ENCODE measurements at places on chromosomes 6 and 20. TPM values are rescaled to one million over a fixed set of nuclear protein-coding genes. Genes with fewer than 3 reads are reported as not detected.

The RPS6KA2 gene
- polyA plus RNA-seq: 29.7 TPM

The GPR63 gene
- polyA plus RNA-seq: 4.5 TPM

The CYP39A1 gene
- 8.6 TPM for polyA plus RNA-seq

The LINC00237 gene
- not detected for polyA plus RNA-seq

The COL19A1 gene
- polyA plus RNA-seq: 3.3 TPM

The TMEM217 gene
- polyA plus RNA-seq: 0.92 TPM

The MPIG6B gene
- polyA plus RNA-seq: 1.3 TPM

DNA sequence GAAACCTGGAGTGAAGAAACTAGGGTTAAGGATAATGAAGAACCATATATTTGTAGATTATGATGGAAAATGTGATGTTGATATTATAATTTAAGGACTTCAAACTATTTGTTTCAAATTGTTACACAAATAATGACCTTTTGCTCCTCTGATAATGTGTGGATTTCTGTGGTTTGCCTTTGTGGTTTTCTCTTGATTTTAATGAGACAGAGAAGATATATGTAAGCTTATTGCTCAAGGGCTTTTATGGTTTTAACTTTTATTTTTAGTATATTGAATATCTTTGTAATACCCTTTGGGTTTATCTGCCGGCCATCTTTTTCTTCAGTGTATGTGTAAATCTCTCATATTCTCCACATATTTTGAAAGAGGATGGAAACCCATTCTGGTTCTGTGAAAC, 362.3 kb downstream of the RIMS1 start:
- no peak for DNase-seq

DNA sequence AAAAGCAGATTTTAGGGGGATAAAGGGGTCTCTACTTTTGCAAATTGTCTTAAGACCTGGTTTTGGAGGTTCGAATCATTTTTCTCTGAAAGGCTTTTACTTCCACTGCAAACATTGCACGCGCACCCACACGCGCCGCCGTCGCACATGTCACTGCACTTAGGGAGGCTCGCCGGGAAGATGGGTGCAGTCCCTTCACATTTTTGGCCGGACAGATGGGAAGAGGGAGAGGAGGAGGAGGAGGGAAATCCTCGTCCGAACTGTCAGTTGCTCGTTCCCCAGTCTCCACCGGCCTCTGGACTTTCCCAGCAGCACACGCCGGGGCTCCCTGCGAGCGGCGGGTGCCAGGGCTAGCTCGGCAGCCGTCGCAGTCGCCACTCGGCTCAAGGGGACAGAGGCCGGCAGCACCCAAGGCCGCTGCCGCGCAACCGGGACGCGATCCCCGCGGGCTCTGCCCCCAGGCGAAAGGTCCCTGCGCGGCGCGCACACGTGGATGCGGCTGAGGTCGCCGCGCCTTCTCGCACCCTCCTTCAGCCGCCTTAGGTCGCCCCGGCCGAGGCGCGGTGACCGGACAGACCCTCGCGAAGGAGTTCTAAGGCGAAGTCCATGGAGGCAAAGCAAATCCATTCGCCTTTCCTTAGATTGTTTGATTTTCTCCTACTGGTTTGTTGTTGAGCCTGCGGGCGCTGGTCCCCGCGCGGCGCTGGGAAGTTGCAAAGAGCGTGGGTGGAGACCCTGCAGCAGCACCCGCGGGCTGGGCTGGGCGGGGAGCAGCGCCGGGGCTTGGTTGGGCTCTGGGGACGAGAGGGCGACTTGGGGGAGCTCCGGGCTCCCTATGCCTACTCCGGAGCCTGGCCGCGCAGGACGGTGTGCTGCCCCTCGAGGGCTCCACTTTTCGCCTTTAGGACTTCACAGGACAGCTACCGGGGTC, 1.2 kb downstream of the MYB start:
- DNase-seq: no peak

GRCh38 chr6:151822252-151823111, 15.0 kb downstream of the ESR1 start:
- no peak for DNase-seq

DNA sequence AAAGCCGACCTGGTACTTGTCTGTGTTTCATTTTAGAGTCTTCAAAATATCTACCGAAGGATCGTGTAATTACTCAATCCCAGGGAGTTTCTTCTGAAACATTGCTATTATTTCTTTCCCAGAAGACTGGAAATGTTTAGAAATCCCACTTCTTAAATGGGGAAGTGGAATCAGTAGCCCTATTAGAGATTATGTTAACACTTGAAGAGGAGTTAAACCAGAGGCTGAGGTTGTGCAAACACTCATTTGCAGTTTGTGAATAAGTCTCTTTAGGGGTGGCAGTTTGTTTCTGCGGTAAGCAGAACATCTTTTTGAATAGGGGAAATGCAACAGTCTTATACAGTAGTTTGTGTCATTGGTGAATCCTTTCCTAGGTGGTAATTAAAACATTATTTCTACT, 21.3 kb downstream of the DSP start:
- DNase-seq: no peak

GRCh38 chr6:96947055-96947454, 22.5 kb downstream of the KLHL32 start:
- DNase-seq: no peak

- DNase-seq: no peak
Measured at GRCh38 chr6:56802584-56802983, 152.3 kb upstream of the BEND6 start.

- DNase-seq: no peak
Measured at GRCh38 chr6:143596866-143597265, 80.9 kb upstream of the PHACTR2 start.

GRCh38 chr6:157570104-157570503, 189.1 kb downstream of the ZDHHC14 start:
- no peak for DNase-seq

DNA sequence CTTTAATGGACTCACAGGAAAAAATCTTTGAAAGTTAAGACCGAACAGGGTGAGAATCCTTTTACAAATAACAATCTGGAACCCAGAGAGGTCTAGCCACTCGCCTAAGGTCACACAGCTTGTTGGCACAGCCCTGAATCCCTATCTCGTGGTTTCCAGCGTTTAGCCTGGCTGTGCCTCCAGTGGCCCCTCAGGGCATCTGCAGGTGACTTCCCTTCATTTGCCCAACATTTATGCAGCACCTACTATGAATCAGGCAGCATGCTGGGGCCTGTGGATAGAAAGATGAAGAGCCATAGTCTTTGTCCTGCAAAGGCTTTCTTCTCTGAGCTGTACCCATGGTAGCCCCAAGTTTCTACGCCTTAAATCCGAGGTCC, 2.6 kb upstream of the NR2E1 start:
- no peak for DNase-seq

- DNase-seq: no peak
Measured at GRCh38 chr6:142671791-142672190, 273.2 kb downstream of the HIVEP2 start.

DNA sequence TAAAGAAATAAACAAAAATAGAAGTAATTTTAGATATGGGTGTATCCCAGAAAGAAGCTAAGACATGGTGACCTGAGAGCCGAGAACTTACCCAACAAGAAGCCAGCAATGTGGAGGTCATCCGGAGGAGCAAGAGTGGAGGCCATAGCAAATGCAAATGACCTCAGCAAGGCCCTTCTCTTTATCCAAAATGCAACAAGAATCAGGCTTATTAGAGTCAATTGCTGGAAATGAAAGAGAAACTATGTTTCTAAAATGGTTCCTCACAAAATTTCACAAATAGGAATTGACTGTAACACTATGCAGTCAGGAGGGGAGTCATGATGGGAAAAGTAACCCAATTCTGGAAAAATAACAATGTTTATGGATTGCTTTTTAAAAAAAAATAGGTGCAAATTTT, 90.4 kb downstream of the TNFAIP3 start:
- no peak for DNase-seq

- DNase-seq: peak; percentile 86
Measured at GRCh38 chr20:38692436-38693411, 31.6 kb upstream of the SLC32A1 start.

DNA sequence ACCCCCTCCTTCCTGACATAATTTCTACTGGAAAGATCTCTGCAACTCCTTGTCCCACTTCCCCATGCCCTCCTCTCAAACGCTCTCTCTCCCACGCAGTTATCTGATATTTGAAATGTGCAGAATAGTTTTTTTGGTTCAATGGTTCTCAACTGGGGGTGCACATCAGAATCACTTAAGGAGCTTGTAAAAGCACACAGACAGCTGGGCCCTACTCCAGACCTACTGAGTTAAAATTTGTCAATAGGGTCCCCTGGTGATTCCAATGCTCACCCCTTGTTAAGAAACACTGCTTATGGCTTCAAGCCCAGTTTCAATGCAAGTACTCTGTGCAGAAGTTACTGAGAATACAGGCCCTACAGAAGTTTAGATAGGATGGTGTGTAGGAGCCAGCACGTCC, 45.2 kb upstream of the KCNK16 start:
- DNase-seq: no peak

GRCh38 chr6:67952121-67952520, 683.0 kb upstream of the ADGRB3 start:
- no peak for DNase-seq

DNA sequence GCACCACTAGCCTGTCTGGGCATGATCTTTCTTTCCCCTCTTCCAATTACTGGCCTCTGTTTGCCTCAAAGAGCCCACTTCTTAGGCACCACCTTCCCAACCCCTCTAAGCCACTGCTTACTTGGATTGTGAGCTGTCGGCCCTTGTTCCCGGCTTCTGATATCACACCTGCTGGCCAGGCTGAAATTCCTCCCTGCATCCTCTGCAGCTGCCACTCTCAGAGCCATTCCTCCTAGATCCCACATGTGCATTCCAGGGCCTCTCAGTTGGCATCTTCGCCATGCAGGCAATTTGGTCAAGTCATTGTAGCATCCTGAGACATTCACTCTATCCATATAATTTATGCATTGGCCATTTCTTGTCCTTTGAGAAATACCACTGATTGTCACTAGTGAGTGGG, 135.9 kb downstream of the OLIG3 start:
- DNase-seq: no peak

GRCh38 chr6:157762636-157763035, 60.4 kb upstream of the SNX9 start:
- DNase-seq: no peak

DNA sequence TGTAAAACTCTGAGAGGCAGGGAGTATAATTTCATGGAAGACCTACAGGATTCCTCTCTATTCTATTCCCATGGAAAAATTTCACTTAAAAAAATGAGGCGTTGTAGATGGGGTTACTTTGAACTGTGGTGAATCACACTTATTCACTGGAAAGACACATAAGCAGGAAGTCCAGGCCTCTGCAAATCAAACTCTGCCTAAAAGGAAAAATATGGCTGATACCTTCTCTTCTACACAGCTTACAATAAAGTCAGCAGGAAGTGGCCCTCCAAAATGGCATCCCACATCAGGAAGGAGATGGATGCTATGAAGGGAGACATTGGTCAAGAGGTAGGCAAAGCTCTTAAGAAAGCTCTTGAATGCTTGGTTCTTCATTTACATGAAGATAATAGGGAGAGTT, 115.9 kb downstream of the FYN start:
- no peak for DNase-seq

- DNase-seq: no peak
Measured at GRCh38 chr6:25710287-25710686, 44.3 kb upstream of the SLC17A4 start.

GRCh38 chr6:167974640-167975344, 22.7 kb upstream of the KIF25 start:
- DNase-seq: no peak

DNA sequence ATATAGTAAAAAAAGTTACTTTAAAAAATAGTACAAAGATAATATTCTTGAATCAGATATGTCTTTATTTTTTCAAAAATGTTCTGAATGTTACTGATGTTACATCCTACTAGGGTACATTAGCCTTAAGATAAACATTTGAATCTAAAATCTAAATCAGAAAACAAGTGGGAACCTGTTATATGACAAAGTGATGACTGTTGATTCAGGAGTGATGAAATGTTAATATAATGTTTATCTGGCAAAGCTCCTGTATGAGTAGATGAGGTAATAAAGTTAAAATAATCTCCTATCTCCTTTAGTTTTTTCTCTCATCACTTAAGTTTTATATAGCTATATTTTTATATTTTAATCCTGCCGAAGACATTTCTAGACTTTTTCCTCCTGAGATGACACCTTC, 4.2 kb downstream of the DOP1A start:
- DNase-seq: no peak

DNA sequence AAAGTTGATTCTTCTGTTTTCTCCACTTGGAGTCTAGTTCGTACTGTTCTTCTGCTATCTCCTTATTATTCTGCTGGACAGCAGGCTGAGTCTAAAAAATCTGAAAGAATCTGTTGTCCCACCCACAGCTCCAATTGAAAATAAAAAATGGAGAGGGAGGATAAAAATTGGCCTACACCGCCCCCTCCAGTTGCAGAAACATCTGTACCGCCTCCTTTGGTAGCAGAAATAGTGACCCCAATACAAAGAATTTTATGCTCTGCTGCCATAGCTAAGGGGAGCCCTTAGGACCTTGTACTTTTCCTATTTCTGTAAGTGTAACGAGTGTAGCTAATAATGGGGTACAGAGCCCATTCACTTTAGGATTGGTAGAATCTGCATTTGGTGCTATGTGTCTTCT, 4.9 kb upstream of the FKBP1A start:
- DNase-seq: no peak

GRCh38 chr6:132300323-132300949, 100.8 kb downstream of the MOXD1 start:
- peak; percentile 8 for DNase-seq

GRCh38 chr6:52213127-52213526, 27.0 kb downstream of the IL17A start:
- DNase-seq: no peak

- no peak for DNase-seq
Measured at GRCh38 chr20:36744764-36745191, 1.1 kb downstream of the NDRG3 start.

Measured in left renal cortex interstitium (tissue), 4 donors.